ENCODE measurements at places on chromosomes 11 and 22.

GRCh38 chr22:36467946-36468345 is 13.5 kb downstream of the TXN2 start:
- no peak for DNase-seq

GRCh38 chr11:115776916-115777315 is 272.7 kb upstream of the CADM1 start:
- no peak for DNase-seq

DNA sequence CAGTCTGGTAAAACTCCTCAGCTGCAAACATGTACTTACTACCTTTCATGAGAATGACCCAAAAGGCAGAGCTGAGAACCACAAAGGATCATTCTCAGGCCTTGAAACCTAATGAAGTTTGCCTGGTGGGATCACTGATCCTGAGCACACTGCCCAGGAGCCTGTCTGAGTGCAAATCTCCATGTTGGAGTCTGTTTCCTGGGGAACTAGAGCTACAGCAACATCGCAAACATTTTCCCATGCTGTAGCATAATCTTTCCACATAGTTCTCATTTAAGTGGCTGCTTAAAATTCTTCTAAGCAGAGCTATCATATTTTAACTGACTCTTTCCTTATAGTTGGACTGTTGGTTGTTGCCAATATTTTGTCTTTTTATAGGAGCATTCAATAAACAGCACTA is 58.5 kb downstream of the GUCY1A2 start:
- DNase-seq, result no peak

- no peak for DNase-seq
Observed at GRCh38 chr11:46984548-46984947, 48.0 kb downstream of the CSTPP1 start.

DNA sequence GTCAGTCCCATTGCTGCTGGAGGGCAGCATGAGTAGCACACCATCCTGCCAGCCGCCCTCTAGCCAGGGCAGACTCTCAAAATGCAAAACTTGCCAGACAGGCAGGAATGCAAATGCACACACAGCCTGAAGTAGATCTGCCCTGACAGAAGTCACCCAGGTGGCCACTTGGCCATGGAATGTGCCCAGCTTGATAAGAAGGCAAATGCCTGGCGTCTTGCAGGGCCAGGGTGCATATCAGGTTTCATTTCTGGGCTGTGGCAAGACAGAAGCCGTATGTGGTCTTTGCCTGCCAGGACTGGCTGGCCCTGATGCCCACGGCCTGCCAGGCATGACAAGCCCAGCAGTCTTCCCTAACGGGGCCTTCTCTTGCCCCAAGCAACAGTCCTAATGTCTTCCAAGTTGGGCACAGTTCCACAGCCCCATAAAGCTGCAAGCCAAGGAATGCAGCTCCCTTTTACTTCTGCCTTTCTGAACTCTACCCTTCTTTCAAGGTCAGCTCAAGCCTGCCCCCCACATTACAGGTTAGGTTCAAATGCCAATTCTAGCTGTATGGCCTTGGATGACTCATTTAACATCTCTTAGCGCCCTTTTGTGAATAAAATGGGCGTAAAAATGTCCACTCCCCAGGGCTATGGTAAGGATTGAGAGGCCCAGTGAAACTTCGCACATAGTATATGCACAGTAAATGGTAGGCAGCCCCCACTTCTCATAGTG is 29.7 kb downstream of the POU2AF3 start:
- DNase-seq, result no peak

DNA sequence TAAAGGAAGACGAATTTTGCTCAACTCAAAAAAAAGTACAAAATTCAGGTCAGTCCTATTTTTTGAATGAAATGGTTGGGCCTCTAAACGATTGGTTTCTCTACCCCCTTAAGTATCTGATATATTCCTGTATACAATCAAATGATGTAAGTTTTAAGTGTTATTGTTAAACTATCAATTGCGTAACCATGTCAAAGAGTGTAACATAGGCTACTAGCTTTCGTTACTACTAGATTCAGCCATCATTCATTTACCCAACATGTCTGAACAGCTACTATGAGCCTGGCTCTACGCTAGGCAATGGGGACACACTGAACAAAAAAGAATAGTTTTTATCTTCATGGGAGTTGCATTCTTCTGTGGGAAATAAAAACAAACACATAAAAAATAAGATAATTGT is 3.3 kb downstream of the RAB6A start:
- no peak for DNase-seq

DNA sequence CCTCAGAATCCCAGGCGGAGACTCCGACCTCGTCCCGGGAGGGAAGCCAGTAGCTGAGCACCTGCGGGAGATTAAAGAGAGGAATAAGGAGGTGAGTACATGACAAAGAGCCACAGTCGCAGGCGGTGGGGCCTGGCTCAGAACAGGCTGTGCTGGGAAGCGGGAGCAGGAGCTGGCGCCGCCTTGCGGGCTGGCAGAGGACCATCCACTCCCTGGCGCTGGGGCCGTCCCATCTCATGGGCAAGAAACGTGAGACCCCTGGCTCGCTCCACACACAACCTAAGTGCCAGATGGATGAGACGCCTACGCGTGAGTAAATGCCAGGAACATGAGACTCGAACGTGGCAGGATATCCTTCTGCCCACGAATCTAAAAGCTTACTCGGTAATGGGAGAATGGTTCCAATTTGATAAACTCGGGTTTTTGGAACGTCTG is 6.3 kb downstream of the CEND1 start:
- no peak for DNase-seq

DNA sequence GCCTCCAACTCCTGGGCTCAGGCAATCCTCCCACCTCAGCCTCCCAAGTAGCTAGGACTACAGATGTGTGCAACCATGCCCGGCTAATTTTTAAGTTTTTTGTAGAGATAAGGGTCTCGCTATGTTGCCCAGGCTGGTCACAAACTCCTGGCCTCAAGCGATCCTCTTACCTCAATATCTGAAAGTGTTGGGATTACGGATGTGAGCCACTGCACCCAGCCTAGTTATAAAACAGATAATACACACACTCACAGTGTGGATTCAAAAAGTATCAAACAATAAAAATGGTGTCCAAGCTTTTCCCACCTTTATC is 377 bp upstream of the CCDC188 start:
- DNase-seq, result no peak

Data from activated CD8-positive, alpha-beta memory T cell treated with anti-CD3 and anti-CD28 coated beads for 1 hour (primary cell).